Ureter (tissue), 1 donor: ENCODE measurements at places on chromosomes 5 and 9.
A peak's percentile ranks its signal among the peaks of the same experiment; 100 is the strongest.

GRCh38 chr5:100516285-100516684 is 18.9 kb upstream of the FAM174A start:
- DNase-seq: no peak

DNA sequence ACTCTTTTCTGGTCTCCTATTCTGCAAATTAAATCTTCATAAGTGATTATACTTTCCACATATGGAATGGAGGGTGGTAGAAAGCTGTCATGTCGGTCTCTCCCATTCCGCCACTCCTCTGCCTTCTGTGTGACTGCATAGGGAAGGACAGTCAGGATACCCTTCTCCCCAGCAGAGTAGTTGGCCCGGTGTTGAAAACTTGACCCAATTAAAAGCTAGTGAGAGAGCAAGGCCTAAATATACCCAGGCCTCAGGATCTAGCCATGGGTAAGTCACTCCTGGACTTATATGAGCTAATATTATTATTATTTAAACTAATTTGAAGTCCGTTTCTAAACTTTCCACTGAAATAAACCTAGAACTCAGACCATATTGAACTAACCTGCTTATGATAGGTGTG is 194.8 kb downstream of the TSSK1B start:
- DNase-seq: no peak

- no peak for DNase-seq
These were observed 29.3 kb downstream of the RNF20 start for GRCh38 chr9:101562966-101563365.

GRCh38 chr5:108686676-108687075 is 61.0 kb upstream of the FER start:
- DNase-seq: no peak

GRCh38 chr5:141567513-141568117 is 51.2 kb downstream of the DIAPH1 start:
- no peak for DNase-seq

DNA sequence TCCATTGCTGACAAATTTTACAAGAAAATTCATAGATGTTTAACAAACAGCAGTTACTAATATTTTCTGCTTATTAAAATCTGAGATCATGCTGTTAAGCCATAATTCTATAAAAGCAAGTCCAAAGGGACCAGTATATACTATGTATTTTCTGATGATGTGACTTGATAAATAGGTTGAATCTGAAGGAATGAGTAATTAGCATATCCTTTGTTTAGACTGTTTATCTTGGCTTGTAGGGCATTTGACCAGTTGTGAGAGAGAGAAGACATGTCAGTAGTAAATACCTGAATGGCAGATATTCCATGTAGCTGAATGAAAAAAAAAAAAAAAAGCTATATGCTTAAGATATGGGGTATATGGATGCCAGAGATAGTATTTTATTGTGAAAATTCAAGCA is 14.6 kb downstream of the CPEB4 start:
- DNase-seq: no peak

GRCh38 chr5:321230-321725 is at the start of gene AHRR:
AHRR (plus strand) TSS chr5:321714; CDS start chr5:343903, 22,189 bp downstream.
- no peak for DNase-seq

GRCh38 chr5:62322484-62322883 is 16.5 kb downstream of the KIF2A start:
- no peak for DNase-seq

DNA sequence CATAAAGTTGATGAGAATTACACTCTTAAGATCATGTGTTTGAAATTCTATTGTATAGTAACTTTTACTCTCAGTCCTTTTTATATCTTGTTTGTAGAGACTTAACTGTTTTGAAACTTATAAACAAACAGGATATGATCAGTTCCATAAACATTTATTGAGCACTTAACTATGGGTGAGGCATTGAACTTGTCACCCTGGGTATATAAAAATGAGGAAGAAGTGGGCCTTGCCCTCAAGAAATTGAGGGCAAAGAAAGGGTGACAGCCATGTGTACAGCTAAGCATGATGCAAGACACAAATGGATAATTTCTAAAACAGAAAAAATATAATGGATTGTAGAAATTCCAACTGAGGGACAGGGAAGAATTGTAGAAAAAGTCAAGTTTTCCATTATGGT is 15.7 kb downstream of the UNC13B start:
- no peak for DNase-seq

DNA sequence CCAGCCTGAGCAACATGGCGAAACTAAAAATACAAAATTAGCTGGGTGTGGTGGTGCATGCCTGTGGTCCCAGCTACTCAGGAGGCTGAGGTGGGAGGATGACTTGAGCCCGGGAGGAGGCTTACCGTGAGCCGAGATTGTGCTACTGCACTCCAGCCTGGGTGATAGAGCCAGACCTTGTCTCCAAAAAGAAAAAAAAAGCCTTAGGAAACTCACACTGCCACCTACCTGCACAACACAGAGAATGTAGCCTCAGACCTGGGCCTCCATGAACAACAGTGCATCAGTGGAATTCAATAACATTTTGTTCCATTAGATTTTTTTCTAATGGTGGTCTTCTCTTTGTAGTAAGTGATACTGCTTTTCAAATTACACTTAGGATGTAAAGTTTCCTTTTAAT is 63.8 kb upstream of the RARS1 start:
- DNase-seq: no peak

GRCh38 chr5:140566665-140567064 is 2.0 kb downstream of the SLC35A4 start:
- DNase-seq: no peak

DNA sequence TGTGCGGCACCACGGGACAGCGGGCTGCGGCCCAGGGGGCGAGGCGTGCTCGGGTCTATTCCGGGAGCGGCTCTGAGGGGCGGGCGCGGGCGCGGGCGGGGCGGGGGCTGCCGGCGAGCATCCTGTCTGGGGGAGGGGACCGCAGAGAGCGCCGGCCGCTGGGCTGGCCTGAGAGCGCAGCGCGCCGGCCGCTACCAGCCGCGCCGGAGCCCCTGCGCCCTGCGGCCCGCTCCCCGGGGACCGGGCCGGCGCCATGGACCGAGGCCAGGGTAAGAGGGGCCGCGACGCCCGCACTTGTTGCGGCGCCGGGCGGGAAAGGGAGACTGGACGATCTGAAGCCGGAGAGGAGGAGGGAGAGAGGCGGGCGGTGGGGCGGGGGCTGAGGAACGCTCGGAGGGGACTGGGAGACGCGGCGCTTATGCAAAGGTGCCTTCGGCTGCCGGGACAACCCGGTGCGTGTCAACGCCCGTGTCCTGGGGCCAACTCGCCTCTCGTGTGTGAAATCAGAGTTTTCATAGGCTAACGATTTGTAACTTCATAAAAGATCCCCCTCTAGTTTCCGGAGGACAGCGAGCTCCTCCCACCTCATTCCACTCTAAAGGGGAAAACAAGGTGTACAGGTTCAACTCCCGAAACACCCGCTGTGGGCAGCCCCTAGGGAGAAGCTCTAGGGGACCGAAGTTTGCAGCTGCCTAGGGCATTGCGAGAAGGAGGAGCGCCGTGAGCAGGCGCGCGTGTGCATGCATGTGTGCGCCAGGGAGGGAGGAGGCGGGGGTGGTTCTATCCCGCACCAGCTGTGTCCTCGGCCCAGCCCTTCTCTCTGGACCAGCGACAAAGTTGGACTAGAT is at the start of gene AFAP1L1:
AFAP1L1 (plus strand) TSS at position 144 of the 848 bp plus-strand sequence; CDS start at position 254, 110 bp downstream.
- peak; percentile 68 for DNase-seq

DNA sequence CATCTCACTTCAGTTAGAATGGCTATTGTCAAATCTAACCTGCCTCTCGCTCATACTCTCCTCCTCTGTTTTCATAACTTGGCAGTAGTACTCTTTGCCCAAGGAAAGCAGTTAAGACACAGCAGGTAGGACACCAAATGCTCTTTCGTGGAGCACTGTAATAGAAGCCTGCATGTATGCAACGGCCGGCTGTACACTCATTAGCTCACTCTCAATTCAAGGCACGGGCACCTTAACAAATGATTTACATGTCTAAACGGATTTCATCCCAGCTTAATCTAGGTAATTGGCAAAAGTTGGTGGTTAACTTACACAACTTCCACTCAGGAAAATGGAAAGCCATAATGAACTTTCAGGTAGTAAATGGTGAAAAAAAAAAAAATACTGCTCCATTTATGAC is 14.9 kb downstream of the DEPDC1B start:
- DNase-seq: no peak

- DNase-seq: no peak
These were observed 1578.3 kb downstream of the EFNA5 start for GRCh38 chr5:106092455-106092854.

DNA sequence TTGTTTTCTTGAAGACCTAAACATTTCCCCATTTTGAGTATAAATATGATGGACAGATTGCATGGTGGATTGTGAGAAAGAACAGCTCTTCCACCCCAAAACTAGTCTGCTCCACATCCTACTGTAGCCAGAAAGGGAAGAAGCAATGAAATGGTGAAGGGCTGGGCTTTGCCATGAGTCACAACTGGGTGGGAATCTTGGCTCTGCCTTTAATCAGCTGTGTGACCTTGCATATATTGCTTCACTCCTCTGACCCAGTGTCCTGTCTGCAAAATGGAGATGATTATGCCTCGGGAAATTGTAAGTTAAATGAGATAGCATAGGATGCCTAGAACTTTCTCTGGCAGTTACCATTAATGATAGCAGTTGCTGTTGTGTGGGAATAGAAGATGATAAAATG is 101.9 kb downstream of the PDE8B start:
- no peak for DNase-seq

DNA sequence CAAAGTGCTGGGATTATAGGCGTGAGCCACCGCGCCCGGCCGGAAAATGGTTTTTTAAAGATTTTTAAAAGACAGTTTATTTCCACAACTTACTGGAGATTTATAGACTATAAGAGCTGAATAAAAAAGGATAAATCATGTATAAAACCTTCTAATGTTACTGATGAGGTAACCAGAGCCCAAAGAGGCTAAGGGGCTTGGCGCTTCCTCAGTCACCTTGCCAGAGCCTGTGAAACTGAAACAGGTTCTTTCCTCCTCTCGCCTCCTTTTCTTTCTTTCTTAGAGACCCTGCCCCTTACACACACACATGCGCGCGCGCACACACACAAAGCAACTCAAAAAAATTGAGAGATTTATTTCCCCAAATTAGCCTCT is 69.8 kb downstream of the HSD17B3 start:
- DNase-seq: no peak

GRCh38 chr5:76473661-76474060 is 70.6 kb downstream of the IQGAP2 start:
- no peak for DNase-seq

GRCh38 chr9:3177936-3178335 is 334.0 kb upstream of the PUM3 start:
- no peak for DNase-seq

DNA sequence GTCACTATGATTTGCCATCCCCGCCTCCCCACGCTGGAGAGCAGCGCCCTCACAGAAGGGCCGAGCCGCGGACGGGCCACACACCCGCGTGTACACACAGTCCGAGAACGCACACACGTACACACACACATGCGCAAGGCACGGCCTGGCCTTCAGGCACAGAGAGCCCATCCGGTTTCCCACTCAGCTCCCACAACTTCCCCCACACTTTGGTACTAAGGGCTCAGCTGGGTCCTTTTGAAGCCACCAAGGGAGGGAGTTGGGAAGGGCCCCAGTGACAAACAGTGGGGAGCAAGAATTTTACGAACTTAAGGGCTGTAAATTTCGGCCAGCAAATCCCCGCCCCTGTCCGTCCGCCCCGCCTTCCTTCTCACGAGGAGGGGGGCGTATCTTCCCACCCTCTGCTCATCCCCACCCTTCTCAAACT is 133.3 kb upstream of the HAND1 start:
- no peak for DNase-seq

GRCh38 chr5:99000221-99000620 is 71.4 kb upstream of the CHD1 start:
- no peak for DNase-seq

DNA sequence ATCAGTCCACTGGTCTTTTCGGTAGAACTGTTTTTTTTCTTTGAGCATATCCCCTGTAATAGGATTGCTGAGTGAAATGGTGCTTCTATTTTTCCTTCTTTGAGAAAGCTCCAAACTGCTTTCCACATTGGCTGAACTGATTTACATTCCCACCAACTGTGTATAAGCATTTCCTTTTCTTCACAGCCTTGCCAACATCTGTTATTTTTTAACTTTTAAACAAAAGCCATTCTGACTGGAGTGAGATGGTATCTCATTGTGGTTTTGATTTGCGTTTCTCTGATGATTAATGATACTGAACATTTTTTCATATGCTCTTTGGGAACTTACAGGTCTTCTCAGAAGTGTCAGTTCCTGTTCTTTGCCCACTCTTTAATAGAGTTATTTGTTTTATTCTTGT is 764.7 kb downstream of the MTRR start:
- DNase-seq: no peak

DNA sequence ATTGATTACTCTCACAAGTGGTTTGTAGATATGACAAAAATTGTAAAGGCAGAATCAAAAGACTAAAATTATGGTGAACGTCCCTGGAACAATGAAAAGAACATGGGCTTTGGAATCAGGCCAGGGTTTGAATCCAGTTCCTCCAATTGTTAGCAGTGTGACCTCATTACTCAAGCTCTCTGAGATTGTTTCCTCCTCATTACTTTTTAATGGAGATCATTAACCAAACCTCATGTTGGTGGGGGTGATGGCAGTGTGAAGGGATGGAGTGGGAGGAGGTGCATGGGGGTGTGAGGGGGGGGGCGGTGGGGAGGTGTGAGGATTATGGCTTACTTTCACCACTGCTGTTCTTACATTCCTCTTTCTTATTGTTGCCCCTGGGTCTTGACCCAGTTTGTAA is 44.1 kb upstream of the FOXE1 start:
- DNase-seq: no peak

GRCh38 chr5:14068136-14068535 is 75.0 kb upstream of the TRIO start:
- DNase-seq: no peak

DNA sequence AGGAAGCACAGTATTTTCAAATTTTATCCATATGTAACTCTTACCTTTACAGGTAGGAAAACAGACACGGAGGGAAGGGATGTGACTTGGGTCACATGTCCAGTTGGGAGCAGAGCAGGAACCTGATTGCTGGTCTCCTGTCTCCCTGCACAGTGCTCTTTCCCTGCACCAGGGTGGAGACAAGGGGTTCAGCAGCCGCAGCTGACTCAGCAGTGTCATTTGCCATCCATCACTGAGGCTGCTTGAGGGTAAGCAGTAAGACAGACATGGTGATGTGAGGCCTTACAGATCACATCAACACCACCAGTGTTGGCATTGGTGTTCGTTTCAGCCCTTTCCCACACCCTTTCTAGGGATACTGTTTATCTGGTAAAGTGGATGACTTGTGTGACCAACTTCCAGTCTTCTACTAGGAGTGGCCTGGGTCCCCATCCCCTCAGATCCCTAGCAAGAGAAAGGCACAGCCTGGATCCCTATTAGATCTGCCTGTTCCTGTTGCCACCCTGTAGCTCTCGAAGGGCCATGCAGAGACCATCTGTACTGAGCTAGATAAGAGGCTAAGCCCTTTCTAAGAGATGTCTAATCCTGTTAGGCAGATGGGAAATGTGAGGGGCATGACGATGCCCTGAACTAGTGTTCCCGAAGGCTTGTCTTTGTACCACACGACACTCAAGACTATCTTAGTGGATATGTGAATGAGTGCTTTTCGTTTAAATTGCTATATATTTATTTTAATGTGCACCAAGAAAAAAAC is 29.1 kb downstream of the FRMPD1 start:
- DNase-seq: no peak

GRCh38 chr5:14782591-14782990 is 89.0 kb downstream of the ANKH start:
- no peak for DNase-seq
